IPS DF 6.9 (cell line): ENCODE measurements at places on chromosomes 11 and 22.

DNA sequence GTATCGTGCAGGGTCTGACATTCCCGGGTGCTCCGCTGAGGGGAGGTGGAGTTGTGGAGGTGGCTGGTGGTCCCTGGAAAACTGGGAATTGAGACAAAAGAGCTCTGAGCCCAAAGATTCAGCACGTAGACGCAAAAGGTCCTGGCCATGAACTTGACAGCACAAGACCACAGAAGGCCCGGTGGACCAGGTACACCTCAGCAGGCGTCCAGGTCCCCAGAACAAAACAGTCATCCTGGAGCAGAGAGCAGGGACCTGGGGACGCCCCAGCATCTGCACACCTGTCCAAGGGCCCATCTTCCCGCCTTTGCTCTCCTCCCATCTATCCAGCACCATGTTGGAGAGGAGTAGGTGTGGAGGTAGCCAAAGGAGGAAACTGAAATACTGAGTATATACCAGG is 13.8 kb upstream of the MB start:
- DNase-seq: no peak

GRCh38 chr11:96540875-96541274 is 151.1 kb downstream of the JRKL start:
- no peak for DNase-seq

DNA sequence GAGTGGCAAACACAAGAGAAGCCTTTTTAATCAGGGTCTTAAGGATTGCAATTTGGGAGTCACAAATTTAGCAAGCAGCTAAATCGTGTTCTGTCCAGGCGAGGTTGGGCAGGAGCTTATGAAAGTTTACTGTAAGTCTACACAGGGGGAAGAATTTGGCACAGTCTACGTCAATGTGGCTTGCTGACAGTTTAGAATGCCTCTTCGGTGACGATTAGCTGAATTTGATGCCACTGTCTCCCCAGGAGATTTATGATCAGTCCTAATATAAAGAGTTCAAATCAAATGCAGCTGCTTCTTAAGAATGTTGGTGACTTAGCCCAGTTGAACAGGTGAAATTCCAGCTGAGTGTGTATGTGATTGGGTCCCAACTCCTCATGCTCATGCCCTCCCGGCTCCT is 114.1 kb upstream of the CLPB start:
- DNase-seq: no peak

- DNase-seq: no peak
These were observed 13.0 kb upstream of the CHRM4 start for GRCh38 chr11:46404476-46405017.

- DNase-seq: no peak
These were observed 31.8 kb upstream of the GUCY1A2 start for GRCh38 chr11:107050121-107050520.

- DNase-seq: no peak
These were observed 364.6 kb downstream of the LUZP2 start for GRCh38 chr11:24861440-24861839.

DNA sequence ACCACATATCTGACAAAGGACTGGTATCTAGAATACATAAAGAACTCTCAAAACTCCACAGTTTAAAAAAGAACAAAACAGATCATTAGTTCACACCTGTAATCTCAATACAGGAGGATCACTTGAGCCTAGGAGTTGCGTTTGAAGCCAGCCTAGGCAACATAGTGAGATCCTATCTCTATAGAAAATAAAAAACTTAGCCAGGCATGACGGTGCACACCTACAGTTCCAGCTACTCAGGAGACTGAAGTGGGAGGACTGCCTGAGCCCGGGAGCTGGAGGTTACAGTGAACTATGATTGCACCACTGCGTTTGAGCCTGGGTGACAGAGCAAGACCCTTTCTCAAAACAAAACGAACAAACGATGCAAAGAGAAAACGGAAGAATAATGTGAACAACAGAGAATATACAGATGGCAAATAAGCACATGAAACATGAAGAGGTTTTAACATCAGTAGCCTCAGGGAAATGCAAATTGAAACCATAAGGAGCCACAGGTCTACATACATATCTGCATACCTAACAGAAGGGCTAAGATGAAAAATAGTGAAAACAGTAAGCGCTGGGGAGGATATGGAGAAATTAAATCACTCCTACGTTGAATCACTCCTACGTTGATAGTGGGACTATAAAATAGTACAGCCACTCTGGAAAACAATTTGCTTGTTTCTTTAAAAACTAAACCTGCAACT is 70.7 kb downstream of the DGCR2 start:
- DNase-seq: no peak

DNA sequence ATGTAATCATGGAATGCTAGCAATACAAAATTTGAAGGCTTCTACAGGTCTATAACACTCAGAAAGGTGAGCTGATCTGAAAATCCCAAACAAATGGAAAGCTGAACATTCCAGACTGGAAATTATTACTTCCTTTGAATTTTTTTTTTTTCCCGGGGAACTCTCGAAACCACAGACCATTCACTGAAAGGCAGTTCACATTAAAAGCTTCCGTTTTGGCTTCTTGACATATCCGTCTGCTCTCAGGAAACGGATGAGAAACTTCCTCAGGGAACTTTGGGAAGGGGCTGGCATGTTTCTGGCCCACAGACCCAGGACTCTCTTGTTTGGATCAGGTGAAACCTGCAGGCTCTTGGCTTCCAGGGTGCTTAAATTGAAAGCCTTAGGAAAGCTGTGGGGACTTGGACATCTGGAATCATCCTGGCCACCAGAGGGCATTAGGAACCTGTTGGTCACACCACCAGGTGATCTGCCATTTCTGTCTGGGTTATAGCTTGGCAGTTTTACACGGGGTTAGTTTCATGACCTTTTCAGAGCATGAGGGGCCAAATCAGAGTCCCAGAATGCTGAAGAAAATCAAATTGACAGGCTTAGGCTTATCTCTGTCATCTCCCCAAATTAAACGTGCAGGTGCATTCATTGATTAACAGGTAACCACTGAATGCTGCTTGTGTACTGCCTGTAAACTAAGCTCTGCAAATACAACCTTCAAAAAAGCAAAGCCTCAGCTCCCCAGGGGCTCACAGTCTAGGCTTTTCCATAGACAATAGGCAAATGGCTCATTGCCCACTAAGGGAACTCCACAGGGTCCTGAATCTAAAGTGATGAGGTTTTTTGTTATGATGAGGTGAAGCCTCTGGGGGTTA is 22.7 kb upstream of the GRAMD1B start:
- no peak for DNase-seq

DNA sequence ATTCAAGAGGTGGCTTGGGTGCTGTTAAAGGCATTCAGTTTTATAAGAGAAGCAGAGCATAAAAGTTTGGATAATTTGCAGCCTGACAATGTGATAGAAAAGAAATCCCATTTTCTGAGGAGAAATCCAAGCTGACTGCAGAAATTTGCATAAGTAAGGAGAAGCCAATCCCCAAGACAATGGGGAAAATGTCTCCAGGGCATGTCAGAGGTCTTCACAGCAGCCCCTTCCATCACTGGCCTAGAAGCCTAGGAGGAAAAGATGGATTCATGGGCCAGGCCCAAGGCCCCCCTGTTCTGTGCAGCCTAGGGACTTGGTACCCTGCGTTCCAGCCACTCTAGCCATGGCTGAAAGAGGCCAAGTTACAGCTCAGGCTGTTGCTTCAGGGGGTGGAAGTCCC is 207.3 kb downstream of the METTL15 start:
- no peak for DNase-seq

DNA sequence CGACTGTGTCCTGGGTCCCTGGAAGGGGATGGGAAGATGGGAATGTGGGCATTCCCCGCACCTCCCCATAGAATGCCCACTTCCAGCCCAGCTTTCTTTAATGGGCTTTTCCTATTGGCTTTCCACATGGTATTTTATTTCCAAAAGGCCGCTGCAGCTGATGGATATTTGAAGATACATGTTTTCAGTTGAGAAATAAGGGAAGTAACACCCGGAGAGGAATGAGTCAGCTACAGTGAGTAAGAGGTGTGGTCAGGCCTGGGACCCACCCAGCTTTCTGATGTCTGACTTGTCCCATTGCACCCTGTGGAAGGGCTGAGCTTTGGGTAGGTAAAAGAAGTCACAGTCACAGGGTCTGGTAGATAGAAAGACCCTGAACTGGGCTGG is 476.9 kb downstream of the MIAT start:
- no peak for DNase-seq

- DNase-seq: no peak
These were observed 28.9 kb upstream of the ACER3 start for GRCh38 chr11:76831686-76832310.

GRCh38 chr11:77371646-77372045 is 70.2 kb upstream of the GDPD4 start:
- no peak for DNase-seq

DNA sequence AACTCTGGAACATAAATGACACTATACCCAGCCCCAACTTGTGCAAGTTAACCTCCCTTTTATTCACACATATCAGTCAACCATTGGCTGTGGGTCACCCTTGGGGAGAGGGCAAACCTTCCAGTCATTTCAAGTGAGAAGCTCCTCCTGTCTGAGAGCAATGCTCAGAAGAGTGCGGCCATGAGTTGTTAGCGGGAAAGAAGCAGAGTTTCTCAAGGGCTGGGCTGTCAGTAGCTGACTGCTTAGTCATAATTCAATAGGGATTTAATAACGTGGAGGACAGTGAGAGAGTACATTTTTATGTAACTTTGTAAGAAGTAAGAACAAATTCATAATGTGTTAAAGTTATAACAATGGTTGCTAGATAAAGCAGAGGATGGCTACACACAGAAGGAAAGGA is 5.1 kb downstream of the PATE2 start:
- no peak for DNase-seq

DNA sequence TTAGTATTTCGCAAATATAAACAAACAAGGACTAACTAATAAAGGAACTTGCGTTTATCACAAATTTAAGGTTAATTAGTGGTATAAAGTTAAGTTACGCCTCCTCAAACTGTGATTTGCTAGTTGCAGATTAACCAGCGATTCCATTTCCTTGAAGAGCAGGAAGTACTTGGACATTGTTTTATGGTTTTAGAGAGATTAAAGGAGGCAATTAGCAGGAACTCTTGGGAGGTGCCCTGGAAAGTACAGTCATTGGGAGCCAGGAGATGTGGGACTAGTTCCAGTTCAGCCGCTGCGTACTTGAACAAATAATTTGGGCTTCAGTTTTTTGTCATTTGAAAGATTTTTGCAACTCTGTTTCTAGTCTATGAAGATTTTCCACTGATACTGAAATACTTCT is 3.3 kb downstream of the FAM118B start:
- DNase-seq: no peak

GRCh38 chr22:23542933-23543332 is 37.2 kb downstream of the IGLL1 start:
- DNase-seq: no peak

- DNase-seq: no peak
These were observed 33.7 kb upstream of the CD5 start for GRCh38 chr11:61068581-61068980.

DNA sequence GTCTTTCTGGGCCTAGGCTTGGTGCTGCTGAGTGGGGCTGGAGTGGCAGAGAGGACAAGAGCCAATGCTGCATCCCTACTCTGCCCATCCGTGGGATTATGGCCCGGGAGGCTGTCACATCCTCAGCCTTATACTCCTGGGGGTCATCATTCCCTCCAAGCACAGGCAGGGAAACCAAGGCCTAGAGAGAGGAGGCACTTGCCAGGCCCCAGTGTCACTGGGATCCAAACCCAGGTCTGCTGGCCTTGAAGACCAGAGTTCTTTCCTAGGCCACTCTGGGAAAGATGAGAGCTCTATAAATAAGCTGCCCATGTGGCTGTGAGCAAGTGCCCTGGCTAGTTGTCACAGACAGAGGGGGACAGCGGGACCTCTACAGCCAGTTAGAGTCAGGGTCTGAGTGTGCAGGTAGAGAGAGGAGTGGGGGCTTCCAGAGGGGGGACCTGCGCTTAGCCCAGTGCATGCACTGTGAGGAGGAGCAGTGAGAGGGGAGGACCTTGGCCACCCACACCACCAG is 4.8 kb downstream of the RELT start:
- DNase-seq: no peak

DNA sequence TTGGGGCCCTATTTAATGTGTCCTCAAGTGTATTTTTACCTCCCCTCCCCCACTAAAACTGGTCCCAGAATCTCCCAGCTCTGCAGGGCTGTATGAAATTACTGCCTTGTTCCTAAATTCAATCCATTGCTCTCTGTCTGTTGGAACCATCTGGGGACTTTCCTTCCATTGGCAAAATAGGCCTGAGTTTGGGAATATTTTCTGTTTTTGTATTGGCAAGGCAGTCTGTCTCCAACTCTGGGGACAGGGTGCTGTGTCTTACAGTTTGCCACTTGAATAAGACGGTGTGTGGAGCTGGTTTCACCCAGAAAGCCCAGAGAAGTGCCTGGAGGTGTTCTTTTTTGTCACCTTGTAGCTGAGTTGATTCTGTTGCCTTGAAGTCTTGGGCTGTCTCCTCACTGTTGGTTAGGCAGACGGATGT is 1.3 kb downstream of the PACS1 start:
- DNase-seq: no peak

- no peak for DNase-seq
These were observed 31.8 kb downstream of the GNAZ start for GRCh38 chr22:23102002-23102655.

DNA sequence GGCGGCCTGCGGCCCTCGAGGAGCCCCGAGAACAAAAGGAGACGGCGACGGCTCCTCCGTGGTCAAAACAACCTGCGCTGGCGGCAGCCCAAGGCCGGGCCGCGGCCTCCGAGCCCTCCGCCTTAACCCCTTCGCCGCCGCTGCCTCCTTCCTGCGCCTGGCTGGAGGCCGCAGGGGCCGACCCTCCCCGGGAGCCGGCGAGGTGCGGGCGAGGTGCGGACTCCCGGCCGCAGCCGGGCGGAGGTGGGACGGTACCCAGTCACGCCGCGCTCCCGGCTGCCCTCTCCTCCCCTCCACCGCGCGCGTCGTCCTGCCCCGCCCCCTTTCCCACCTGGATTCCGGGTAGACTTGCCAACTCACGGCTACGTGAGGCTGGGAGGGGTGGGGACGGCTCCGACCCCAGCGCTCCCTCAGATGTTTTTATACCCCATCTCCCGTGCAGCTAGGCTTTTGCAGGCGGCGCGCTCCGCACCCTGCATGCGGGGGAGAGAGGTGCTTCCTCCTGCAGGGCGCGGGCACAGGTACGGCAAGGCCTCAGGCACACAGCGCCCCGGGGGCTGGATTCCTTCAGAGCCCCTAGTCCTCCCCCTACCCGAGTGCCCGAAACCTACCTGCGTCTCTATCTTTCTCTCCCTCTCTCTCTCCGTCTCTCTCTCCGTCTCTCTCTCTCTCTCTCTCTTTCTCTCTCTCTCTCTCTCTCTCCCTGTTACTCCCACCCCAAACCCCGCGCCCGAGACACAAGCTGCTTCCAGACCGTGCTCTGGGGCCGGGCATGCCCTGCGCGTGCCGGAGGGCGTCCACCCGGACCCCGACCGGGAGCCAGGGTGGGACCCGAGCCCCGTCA is 2.0 kb downstream of the PDGFB start:
- no peak for DNase-seq

- no peak for DNase-seq
These were observed 9.6 kb upstream of the HTATIP2 start for GRCh38 chr11:20353829-20354434.

- no peak for DNase-seq
These were observed 61.7 kb downstream of the CSNK2A3 start for GRCh38 chr11:11291041-11292015.

- no peak for DNase-seq
These were observed at the start of gene PPARA for GRCh38 chr22:46150034-46150654. TSS of gene PPARA (plus strand) at chr22:46150526. CDS start at chr22:46198384, 47,858 bp downstream.
